ENCODE measurements at places on chromosomes 12 and 14.
A peak's percentile ranks its signal among the peaks of the same experiment; 100 is the strongest.

GRCh38 chr12:101619858-101620761, 25.3 kb downstream of the MYBPC1 start:
- no peak for DNase-seq

DNA sequence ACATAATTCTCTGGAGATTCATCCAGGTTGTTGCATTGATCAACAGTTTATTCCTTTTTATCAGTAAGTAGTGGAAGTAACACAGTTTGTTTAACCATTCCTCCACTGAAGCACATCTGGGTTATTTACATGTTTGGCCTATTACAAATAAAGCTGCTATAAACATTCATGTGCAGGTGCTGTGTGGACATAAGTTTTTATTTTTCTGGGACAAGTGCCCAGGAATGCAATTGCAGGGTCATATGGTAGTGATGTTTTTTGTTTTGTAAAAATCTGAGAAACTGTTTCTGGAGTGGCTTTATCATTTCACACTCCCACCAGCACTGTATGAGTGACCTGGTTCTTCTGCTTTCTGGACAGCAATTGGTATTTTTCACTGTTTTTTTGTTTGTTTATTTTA, 505.4 kb downstream of the CCER1 start:
- DNase-seq: no peak

- no peak for DNase-seq
Observed at GRCh38 chr12:26279091-26279490, 83.7 kb downstream of the SSPN start.

GRCh38 chr14:31057701-31058364, 31.7 kb upstream of the STRN3 start:
- no peak for DNase-seq

- DNase-seq: peak; percentile 24
Observed at GRCh38 chr12:54259194-54260011, 20.5 kb downstream of the CBX5 start.

GRCh38 chr12:60666895-60667294, 1071.1 kb downstream of the SLC16A7 start:
- no peak for DNase-seq

DNA sequence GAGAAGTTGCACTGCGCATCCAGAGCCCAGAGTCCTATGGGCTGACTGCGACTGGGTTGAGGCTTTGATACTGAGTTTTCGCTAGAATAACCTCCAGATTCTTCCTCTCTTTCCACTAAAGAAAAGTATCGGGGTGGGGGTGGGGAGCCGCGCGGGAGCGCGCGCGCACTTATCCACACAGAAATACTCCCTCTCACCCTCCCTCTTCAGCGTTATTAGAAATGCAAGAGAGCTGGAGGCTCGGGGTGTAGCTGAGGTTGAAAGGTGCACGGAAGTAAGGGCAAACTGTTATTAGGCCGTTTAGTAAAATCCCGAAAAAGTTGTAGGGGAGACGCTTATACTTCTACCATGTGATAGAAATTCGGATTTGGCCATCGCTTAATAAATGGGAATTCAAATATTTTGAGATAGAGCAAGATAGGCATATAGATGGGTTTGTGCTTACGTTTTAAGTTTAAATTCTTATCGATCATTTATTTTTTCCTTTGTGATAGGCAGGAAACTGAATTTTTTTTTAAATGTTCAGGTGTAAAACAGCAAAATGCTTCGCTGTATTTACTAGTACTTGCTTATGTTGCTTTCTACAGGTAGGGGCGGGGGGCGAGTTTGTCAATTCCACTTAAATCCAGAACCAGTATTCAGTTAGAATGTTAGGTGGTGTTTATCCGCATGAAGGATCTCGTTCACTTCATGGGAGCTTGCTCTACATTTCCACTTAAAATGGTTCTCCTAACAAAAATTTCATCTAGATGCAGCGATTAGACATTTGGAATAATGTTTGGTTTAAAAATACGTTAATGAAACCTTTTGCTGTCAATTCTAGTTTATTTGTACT, 1.1 kb downstream of the ARHGAP5 start:
- peak; percentile 29 for DNase-seq

GRCh38 chr12:132395908-132396305, 66.5 kb upstream of the GALNT9 start:
- DNase-seq: no peak

- DNase-seq: no peak
Observed at GRCh38 chr12:88418856-88419497, 161.3 kb downstream of the KITLG start.

GRCh38 chr12:98109266-98109665, 406.1 kb upstream of the TMPO start:
- no peak for DNase-seq
